Mesothelial cell of epicardium (in vitro differentiated cells): ENCODE measurements at places on chromosomes 3 and 15. TPM values are rescaled to one million over a fixed set of nuclear protein-coding genes. Genes with fewer than 3 reads are reported as not detected.
A peak's percentile ranks its signal among the peaks of the same experiment; 100 is the strongest.

GRCh38 chr15:74525309-74525708, 15.7 kb upstream of the ARID3B start:
- H3K36me3 ChIP-seq, result no peaks in the 10 kb centered on the region
- H3K4me3 ChIP-seq, result no peak overlapping the region
- no peak overlapping the region for H3K27ac ChIP-seq
- H3K4me1 ChIP-seq, result no peaks in the 10 kb centered on the region
- DNase-seq, result no peak
- no peaks in the 10 kb centered on the region for H3K27me3 ChIP-seq

DNA sequence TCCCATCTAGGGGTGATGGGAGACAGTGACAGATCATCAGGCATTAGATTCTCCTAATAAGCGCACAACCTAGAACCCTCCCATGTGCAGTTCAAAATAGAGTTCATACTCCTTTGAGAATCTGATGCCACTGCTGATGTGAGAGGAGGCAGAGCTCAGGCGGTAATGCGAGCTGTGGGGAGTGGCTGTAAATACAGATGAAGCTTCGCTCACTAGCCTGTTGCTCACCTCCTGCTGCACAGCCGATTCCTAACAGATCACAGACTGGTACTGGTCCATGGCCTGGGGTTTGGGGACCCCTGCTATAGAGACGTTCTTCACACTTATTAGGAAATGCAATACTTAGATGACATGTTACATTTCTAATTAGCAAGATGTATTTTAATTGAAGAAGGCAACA, 154.4 kb downstream of the CBLB start:
- H3K36me3 ChIP-seq, result peaks cover 55% of the 10 kb centered on the region
- H3K27ac ChIP-seq, result no peak overlapping the region
- no peaks in the 10 kb centered on the region for H3K27me3 ChIP-seq
- no peak overlapping the region for H3K4me3 ChIP-seq
- DNase-seq, result no peak

DNA sequence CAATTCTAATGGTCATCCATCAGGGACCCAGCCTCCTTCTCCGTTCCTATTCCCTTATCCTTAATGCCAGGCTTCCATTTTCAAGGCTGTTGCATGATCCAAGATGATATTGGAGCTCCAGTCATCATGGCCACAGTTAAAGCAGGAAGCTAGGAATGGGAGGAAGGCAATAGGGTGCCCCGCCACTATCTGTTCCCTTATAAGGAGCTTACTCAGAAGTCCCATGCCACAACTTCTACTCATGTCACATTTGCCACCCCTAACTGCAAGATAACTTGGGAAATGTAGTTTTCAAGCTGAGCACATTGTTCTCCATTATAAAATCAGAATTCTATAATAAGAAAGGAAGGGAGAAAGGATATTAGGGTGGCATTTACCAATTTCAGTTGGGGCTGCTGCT, 38.6 kb upstream of the SPSB4 start:
- H3K4me3 ChIP-seq, result no peak overlapping the region
- peaks cover 2% of the 10 kb centered on the region for H3K4me1 ChIP-seq
- peaks cover 3% of the 10 kb centered on the region for H3K27me3 ChIP-seq

DNA sequence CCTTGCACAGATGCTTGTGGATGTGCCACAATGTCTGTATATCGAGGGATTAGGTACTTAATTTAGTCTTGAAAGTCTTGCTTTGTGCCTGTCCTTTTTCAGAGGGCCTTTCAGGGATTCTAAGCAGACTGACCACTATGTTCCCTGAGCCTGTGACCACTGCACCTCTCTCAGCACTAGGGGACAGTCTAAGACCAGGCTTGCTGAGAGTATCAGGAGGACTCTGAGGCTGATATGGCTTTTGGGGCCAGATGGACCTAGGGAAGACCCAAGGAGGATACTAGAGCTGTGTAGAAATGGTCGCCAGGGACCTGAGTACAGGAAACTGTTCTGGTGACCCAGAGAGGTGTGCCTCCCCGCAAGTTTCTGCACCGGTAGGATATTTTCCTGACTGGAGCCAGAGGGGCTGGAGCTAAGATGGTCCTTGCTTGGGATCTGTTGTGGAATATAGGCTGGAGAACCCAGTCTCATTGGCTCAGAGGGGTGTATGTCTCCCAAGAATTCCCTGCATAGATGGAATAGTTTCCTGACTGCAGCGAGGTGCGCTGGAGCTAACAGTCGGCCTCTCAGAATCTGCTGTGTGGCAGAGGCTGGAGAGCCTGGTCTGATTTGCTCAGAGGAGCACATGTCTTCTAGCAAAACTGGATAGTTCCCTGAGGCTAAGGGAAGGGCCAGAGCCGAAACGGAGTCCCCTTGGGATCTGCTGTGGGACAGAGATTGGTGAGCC, 213.2 kb upstream of the DCBLD2 start:
- no peaks in the 10 kb centered on the region for H3K4me1 ChIP-seq
- H3K4me3 ChIP-seq, result no peak overlapping the region

DNA sequence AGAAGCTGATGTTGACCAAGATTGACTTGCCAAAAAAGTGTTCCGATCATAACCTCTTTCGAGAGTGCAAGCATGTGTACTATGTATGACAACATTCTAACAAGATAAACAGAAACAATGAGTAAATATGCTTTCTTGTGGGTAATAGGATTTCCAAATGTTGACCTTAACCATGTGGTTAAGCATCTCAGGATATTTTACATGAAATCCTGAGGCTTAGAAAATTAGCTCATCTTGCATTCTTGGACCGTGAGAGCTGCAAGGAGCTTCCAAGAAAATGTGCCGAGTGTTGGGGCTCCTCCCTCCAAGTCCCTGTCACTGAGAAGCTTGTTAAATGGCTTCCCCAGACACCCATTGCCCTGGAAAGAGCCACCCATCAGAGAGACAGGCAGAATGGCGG, 50.1 kb downstream of the C3orf20 start:
- no peaks in the 10 kb centered on the region for H3K36me3 ChIP-seq
- peak overlapping the region; percentile 93 for H3K27ac ChIP-seq
- no peak for DNase-seq
- no peak overlapping the region for H3K4me3 ChIP-seq

The FRMD4B gene
- 140 to 149 TPM (median 148 TPM) in 3 replicates for total RNA-seq

- no peaks in the 10 kb centered on the region for H3K36me3 ChIP-seq
- peaks cover 1% of the 10 kb centered on the region for H3K27me3 ChIP-seq
- no peaks in the 10 kb centered on the region for H3K4me1 ChIP-seq
- DNase-seq, result no peak
Observed at GRCh38 chr3:49644684-49645083, 29.5 kb upstream of the APEH start.

DNA sequence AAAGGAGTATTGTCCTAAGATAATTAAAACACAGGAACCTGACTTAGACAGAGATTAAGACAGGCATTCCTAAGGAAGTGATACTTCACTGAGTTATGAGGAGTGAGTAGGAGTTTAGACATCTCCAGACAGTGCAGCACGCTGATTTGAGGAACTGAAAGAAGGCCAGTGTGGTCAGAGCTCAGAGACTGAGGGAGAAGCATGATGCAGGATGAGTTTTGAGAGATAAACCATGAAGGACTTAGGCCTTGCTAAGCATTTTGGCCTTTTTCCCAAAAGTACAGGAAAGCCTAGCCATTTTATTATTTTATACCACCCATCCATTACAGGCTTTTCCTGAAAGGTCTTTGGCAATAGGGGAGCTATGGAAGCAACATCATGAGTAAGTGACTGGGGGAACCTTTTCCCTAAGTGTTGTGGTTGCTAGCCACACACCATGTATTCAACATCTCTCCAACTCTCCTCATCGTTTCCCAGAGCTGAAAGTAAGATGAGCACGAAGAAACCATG, 375.6 kb upstream of the TPRG1 start:
- DNase-seq, result no peak
- H3K4me3 ChIP-seq, result no peak overlapping the region
- no peaks in the 10 kb centered on the region for H3K36me3 ChIP-seq

The ZIC4 gene
- total RNA-seq, result not detected in 3 replicates

GRCh38 chr15:34109797-34110663, 8.1 kb downstream of the PGBD4 start:
- no peak for DNase-seq
- H3K4me1 ChIP-seq, result peaks cover 2% of the 10 kb centered on the region
- peaks cover 2% of the 10 kb centered on the region for H3K36me3 ChIP-seq

The SATB1 gene
- 72.6 to 81.4 TPM (median 76.7 TPM) in 3 replicates for total RNA-seq

- DNase-seq, result no peak
- no peaks in the 10 kb centered on the region for H3K4me1 ChIP-seq
- no peaks in the 10 kb centered on the region for H3K27me3 ChIP-seq
Observed at GRCh38 chr3:159030886-159031679, 229.2 kb downstream of the MFSD1 start.
